ENCODE measurements at places on chromosomes 16 and 17. TPM values are rescaled to one million over a fixed set of nuclear protein-coding genes. Genes with fewer than 3 reads are reported as not detected.

The MEIOB gene
- not detected for total RNA-seq

The TNFSF13 gene
- 15.5 TPM for total RNA-seq

The KRT27 gene
- total RNA-seq, result not detected

The RMI2 gene
- total RNA-seq, result 0.67 TPM

The CBFA2T3 gene
- 5.1 TPM for total RNA-seq

The HEATR9 gene
- not detected for total RNA-seq

The TNFRSF13B gene
- total RNA-seq, result not detected

DNA sequence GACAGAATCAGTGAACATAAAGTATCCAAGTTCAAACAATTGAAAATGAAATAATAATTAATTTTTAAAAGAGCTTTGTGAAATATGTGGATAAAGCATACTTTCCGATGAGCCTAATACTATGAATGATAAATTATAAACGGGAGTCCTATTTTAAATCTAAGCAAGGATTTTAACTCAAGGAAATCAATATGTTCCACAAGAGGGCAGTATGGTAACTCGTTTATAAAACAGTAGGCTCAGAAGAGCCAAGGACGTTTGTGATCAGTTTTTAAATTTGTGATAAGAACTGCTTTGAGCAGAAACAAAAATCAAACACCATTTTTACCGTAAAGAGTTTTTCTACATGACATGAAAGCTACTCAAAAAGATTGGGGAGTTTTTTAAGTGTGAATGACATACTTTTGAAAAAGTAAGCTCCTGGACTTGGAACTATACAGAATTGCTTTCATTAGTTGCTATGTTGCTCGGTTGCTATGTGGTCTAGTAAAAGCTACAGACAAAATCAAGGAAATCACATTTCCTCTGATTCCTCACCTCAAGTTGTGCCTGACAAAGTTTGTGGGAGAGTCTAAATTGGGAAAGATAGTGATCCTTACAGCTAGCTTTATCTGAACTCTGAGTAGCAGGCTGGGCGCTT lies 11.8 kb upstream of the TEKT1 start:
- no peak for DNase-seq

The PIK3R5 gene
- 15.2 TPM for total RNA-seq

GRCh38 chr17:61431594-61432311 lies 20.5 kb upstream of the TBX4 start:
- no peak for DNase-seq

The PDK2 gene
- 27.7 TPM for total RNA-seq

- DNase-seq, result no peak
Observed at GRCh38 chr16:85517563-85518179, 95.5 kb upstream of the GSE1 start.

- no peak for DNase-seq
Observed at GRCh38 chr16:5472552-5472951, 375.0 kb upstream of the EEF2KMT start.

DNA sequence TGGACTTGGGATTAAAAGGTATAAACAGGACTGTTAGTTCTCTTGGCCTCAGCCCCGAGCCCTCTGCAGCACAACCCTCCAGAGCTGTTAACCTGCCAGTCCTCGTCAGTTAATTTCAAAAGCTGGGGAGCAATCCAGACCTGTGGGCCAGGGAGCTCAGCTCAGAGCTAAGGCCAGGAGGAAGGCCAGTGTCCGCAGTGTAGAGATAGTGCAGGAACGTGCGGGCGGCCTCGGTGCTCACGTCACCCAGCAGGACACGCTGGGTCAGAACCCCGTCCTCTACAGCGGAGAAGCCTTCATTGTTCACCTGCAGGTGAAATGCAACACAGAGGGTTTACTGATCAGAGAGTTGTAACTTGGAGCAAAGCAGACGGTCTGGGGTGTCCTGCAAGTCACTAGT lies 15.4 kb upstream of the NLRC3 start:
- peak; percentile 45 for DNase-seq

DNA sequence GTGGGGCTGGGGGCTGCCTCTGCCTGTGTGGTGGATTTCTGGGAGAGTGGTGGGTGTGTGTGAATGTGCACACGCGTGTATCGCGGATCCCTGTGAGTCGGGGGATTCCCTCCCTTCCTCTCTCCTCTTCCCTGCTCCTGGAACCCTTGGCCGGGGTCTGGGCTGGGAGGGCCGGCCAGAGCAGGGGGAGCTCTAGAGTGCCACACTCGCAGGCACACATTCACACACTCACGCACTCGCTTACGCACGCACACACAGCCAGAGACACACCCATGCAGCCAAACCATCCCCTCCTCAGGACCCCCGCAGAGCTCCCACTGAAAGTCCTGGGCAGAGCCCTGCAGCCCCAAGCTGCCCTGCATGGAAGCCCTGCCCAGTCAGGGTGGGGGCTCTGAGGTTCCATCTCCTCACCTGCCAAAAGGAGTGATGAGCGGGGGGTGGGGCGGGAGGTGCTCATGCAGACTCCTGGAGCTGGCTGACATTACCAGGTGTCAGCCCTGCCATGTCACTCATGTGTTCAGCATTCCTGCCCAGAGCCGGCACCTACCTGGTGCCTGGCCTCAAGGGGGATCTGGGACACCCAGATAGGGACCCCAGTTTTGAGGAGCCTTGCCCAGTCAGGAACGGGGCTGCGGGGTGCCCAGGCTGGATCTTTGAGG lies 1.9 kb downstream of the NECAB2 start:
- DNase-seq, result peak; percentile 75

DNA sequence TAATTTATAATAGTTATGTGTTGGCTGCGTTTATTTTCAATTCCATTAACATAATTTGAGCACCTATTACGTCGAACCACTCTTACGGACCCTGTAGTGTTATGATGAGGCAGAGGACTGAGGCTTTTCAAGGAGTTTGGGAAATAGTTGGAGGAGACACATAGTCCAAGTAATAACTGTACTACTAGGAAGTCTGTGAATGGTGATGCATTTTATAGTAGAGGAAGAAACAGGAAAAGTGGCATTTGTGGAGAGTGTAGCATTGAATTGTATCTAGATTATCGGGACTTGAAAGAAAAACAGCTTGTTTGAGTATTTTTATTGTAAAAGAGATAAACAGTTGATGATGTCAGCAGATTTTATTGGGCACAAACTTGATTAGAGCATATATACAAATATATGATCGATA lies 1.7 kb downstream of the NFATC3 start:
- no peak for DNase-seq

DNA sequence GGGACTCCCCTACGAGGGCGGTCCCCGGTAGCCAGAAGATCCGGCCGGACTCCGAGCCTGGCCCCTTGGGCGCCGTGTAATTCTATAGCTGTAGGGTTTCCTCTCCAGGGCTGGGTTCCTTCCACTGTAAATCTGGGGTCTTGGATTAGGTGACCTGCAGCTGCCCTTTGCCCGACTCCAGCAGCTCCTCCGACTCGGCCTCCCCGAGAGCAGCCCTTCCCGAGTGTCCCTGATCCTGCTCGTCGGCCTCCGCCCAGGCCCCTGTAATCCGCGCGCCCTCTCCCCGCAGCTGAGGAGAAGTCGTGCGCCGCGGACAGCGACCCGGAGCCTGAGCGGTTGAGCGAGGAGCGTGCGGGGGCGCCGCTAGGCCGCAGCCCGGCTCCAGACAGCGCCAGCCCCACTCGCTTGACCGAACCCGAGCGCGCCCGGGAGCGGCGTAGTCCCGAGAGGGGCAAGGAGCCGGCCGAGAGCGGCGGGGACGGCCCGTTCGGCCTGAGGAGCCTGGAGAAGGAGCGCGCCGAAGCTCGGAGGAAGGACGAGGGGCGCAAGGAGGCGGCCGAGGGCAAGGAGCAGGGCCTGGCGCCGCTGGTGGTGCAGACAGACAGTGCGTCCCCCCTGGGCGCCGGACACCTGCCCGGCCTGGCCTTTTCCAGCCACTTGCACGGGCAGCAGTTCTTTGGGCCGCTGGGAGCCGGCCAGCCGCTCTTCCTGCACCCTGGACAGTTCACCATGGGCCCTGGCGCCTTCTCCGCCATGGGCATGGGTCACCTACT lies 5.5 kb downstream of the TBX2 start:
- peak; percentile 79 for DNase-seq

The ALDH3A1 gene
- total RNA-seq, result not detected

DNA sequence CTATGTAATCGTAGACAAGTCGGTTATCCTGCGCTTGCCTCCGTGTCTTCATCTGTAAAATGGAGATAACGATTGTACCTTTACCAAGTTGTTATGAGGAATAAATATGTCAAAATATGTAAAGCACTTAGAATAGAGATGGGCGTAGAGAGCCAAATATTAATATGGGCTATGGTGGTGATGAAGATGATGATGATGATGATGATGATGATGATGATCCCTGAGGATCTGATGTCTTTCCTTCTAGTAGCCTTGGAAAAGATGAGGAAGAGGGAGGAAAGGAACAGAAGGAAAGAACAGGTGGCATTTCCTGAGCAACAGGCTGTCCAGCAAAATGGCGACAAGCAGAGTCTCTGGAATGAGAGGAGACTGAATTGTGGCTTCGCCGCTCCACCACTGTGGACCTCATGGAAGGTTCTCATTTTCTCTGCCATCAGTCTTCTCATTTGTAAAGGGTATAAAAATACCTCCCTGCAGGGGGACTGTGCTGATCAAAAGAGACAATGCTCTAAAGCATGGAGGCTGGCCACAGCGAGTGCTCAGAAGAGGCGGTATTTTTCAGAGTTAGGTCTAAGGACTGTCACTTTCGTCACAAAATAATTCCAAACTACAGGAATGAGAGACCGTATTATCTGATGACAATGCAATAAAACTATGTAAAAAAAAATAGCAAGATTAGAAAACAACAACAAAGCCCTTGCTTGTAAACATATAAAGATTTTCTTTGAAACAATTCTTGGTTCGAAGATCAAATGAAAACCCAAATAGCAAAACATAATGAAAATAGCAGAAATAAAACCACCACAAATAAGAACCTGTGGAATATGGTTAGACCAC lies 17.2 kb upstream of the RCVRN start:
- no peak for DNase-seq

DNA sequence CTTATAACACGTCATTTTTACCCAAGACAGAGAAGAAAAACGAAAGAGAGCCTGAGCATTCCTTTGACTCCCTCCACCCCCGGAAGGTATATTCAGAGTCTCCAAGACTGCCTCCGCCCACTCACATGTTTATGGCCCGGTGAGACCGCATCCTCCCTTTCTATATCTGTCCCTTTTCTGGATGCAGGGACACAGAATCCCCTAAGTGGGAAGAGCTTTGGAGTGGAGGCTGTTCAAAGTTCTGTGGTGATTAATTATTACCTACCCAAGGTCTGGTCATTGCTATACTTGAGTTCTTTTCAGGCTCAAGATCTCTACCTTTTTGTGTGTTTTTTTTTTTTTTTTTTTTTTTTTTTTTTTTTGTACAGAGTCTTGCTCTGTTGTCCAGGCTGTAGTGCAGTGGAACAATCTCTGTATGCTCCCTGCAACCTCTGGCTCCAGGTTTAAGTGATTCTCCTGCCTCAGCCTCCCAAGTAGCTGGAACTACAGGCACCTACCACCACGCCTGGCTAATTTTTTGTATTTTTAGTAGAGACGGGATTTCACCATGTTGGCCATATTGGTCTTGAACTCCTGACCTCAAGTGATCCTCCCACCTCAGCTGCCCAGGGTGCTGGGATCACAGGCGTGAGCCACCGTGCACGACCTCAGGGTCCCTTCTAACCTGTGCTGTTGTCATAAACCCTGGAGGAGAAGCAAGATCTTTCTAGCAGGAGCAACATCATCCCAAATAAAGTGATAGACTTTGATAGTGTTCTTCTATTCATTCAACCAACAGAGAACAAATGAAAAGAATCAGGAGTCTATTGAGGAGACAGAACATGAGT lies 407.1 kb downstream of the WWOX start:
- no peak for DNase-seq

GRCh38 chr16:2170080-2170479 lies 14.5 kb downstream of the TRAF7 start:
- DNase-seq, result no peak

GRCh38 chr16:52963212-52963854 lies 89.4 kb downstream of the CHD9NB start:
- no peak for DNase-seq

GRCh38 chr17:73740370-73740769 lies 96.1 kb upstream of the SDK2 start:
- no peak for DNase-seq

The PABPN1L gene
- not detected for total RNA-seq

The TPSG1 gene
- 0.52 TPM for total RNA-seq

DNA sequence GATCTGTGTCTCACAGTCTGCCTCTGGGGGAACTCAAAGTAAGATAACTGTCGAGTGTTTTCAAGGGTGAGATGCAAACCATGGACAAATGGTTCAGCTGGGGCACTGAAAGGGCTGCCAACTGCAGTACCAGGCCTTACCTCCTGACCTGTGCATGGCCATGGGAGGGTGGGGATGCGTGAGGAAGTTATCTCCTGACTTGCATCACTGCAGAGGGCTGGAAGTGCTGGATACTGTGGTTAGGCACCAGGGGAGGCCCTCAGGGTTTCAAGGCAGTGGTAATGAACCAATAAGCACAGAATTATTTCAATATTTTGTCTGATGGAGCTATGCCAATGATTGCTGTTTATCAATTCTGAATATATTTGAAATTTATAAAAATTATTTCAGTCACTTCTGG lies 159.2 kb downstream of the CYLD start:
- DNase-seq, result no peak

DNA sequence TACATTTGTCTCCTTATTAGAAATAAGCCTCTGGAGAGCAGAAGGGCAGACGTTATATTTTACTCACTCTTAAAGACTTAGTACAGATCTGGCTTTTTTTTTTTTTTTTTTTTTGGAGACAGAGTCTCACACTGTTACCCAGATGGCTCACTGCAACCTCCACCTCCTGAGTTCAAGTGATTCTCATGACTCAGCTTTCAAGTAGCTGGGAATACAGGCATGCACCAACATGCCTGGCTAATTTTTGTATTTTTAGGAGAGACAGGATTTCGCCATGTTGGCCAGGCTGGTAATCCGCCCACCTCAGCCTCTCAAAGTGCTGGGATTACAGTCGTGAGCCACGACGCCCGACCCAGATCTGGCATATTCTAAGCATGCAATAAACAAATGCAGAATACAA lies 36.4 kb upstream of the TMEM97 start:
- no peak for DNase-seq

GRCh38 chr17:76893623-76894334 lies 25.6 kb downstream of the MGAT5B start:
- DNase-seq, result no peak

The SLC5A11 gene
- not detected for total RNA-seq

GRCh38 chr17:74738051-74738996 lies 1.3 kb downstream of the RAB37 start:
- DNase-seq, result no peak

The KIFC3 gene
- 67.7 TPM for total RNA-seq

The PLLP gene
- total RNA-seq, result 3.8 TPM

The DNAAF8 gene
- total RNA-seq, result 0.43 TPM

- no peak for DNase-seq
Observed at GRCh38 chr16:8670014-8670560, 4.3 kb upstream of the ABAT start.

GRCh38 chr17:17204041-17204591 lies 2.0 kb downstream of the PLD6 start:
- no peak for DNase-seq

GRCh38 chr17:82065638-82066303 lies at the start of gene DUS1L:
Gene DUS1L, minus strand, starts transcription at chr17:82065804. Its CDS starts 745 bp downstream, at chr17:82065059.
- peak; percentile 91 for DNase-seq

The ABI3 gene
- 10.6 TPM for total RNA-seq

The C17orf78 gene
- total RNA-seq, result not detected

The CEMP1 gene
- not detected for total RNA-seq

Measured in posterior vena cava (tissue), 2 donors.